ENCODE measurements at places on chromosomes 4 and X.
A peak's percentile ranks its signal among the peaks of the same experiment; 100 is the strongest.

DNA sequence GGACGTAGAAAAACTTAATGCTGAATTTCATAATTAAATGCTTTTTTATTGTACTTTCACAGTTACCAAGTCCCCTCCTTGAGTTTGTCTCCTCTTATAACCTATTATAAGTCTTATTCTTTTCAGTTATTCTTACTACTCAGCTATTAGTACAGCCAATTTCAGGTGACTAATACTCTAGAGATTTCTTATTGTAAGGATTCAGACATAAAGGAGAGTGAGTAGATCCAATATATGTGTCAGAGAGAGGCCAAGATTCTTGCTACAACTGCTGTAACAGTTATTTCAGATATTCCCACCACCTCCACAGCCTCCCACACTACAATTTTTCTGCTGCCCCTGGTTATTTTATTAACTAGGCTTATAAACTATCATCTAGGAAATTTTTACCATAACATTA lies 274.5 kb downstream of the GPAT3 start:
- peak; percentile 44 for DNase-seq

- no peak for DNase-seq
Measured at GRCh38 chr4:59341506-59341905, 1858.6 kb upstream of the ADGRL3 start.

DNA sequence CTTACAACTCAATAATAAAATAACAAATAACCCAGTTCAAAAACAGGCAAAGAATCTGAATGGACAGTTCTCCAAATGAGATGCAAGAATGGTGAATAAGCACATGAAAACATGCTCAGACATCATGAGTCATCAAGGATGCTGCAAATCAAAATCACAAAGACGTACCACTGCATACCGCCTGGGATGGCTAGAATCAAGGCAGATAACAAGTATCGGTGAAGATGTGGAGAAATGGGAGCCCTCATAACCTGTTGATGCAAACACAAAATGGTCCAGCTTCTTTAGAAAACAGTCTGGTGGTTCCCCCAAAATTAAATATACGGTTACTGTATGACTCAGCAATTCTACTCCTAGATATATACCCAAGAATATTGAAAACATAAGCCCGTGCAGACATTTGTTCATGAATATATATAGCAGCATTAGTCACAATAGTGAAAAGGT lies 32.5 kb downstream of the AKAP4 start:
- peak; percentile 24 for DNase-seq

DNA sequence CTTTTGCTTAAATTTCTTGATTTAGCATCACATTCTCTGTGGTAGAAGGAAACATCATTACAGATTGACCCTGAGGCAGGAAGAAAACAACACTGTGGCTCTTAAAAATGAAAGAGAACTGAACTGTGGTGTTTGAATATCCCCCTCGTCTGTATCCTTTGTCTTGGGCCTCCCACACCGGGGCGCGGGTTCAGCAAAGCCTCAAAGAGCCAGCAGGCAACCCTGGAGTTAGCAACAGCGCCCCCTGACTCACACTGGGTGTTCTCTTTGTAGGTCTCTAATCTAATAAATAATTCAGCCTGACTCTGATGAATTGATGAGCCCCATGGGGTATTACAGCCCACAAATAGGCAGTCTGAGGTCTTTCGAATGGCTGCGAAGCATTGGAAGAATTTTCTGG lies 46.1 kb upstream of the CTSO start:
- DNase-seq = no peak

- DNase-seq = no peak
Measured at GRCh38 chr4:2646396-2647149, 109.6 kb downstream of the TNIP2 start.

GRCh38 chrX:14963447-14964236 lies 90.4 kb downstream of the MOSPD2 start:
- DNase-seq = peak; percentile 66

DNA sequence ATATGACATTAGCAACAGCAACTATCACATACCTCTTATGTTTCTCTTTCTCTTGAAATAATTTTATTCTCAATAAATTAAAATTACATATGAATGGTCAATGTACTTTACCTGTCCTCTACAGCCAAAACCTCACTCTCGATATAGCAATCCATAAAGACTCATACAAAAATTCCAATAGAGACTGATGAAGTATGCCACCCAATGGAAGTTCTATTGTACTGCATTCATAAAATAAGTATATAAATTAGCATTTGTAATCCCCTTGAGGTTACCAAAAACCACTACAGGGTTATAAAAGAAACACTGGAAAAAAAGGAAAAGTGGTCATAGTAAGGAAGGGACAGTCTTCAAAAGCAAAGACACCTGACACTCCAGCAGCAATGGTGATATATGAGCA lies 32.8 kb downstream of the CLDN2 start:
- no peak for DNase-seq

DNA sequence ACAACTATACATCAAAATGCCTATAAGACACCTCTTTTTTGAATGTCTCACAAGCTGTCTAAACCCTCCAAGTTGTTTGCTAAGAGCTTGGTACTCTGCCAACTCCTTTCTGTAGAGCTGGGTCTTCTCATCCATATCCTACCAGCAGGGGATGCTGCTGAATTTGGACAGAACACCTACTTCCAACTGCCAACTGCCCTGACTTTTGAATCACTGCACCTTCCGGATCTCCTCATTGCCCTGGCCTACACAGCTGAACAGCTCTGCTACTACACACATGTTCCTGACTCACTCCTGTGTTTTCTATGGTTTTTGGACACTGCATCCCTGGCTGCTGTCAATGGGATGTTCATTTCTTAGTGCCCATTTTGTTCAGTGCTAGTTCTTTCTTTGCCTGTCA lies 18.7 kb downstream of the FAM184B start:
- peak; percentile 18 for DNase-seq

DNA sequence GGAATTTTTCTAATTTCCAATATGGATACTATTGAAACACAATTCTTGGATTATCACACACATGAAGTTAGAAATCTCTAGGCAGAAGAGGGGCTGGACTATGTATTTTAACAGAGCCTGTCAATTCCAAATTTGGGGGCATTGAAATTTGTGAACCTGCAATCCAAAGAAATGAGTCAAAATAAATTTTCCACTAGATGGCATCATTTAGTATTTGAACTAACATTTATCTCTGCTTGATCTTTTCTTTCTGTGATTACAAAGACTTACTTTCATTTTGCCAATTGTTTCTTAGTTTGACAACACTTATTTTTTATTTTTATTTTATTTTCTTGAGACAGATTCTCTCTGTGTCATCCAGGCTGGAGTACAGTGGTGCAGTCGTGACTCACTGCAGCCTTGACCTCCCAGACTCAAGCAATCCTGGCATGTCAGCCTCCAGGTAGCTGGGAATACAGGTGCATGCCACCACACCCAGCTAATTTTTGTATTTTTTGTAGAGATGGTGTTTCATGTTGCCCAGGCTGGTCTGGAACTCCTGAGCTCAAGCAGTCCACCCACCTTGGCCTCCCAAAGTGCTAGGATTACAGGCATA lies 2.7 kb upstream of the PYURF start:
- peak; percentile 21 for DNase-seq

DNA sequence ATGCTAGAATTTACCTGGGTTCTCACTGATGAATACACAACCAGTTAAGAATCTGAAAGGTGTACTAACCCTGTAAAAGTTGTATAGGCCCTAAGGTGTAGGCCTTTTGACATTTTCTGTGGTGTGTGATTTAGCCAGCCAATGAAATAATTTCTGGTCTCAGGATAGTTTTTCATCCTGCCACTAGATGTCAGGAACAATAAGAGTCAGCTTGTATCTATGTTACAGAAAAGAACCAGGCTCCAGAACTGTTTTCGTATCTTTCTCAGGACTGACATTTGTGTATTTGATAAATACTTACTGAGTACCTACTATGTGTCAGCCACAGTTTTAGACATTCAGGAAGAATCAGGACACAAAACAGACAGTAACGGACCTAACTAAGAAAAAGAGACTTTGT lies 673.6 kb upstream of the TENM3 start:
- peak; percentile 63 for DNase-seq

GRCh38 chr4:48462363-48462762 lies 20.8 kb upstream of the SLC10A4 start:
- peak; percentile 29 for DNase-seq

DNA sequence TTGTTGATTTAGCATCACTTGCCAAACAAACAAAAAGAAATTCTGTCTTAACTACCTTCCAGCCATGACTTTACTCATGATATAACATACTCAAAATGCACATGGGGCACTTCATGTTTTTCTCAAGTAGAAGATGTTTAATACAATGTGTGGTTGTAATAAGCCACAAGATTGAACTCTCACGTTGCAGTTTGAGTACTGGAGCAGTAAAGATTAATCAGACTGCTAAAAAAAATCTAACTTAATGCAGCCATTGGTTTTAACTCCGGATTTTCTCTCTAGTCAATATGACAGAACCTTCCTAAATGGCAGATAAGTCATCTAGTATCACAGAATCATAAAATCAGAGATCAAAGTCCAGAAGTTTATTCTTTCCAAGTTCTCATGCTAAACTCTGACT lies 117.9 kb downstream of the SH3KBP1 start:
- DNase-seq = no peak

GRCh38 chrX:261167-261918 lies 19.8 kb upstream of the PLCXD1 start:
- peak; percentile 54 for DNase-seq

DNA sequence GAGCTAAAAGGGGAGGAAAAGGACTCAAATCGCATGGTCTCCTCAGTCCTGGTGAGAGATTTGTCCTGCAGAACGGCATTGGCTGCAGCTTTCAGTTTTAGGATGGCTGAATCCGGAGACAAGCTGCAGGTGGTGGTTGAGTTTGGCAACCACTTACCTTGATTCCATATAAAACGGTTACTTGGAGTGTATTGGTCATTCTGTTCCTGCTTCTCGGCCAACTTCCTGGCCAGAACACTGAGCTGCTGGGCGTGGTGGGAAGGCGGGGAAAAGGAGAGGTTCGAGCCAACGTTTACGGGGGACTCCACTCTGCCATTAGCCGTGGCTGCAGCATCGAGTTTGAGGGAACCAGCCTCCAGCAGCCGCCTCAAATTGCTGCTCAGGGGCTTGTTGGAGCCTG lies 36.1 kb downstream of the ZNF827 start:
- DNase-seq = no peak

- no peak for DNase-seq
Measured at GRCh38 chr4:139550724-139551429, 5.1 kb downstream of the SETD7 start.

GRCh38 chr4:31784558-31784957 lies 1064.4 kb downstream of the PCDH7 start:
- no peak for DNase-seq

- DNase-seq = no peak
Measured at GRCh38 chr4:9987749-9988362, 33.4 kb downstream of the SLC2A9 start.

DNA sequence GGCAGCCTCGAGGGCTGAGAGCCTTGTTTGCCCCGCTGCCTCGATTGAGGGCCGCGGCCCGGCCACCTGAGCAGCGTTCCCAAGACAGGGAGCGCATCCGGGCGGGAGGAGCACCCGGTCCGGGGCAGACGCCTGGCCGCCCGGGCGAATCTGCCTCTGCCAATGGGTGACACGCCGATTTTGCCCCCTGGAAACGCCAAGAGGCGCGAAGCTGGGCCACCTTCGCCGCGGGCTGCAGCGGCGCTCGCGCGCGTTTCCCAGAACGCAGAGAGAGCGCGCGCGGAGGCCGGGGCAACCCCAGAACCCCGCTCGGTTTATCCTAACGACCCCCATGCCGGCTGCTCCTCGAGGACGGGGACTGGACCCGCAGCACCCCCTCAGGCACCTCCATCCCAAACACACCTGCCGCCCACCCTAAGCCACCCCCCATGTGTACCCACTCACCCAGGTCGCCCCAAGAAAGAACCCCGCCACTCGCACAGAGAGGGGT lies 575 bp downstream of the MAP7D2 start:
- no peak for DNase-seq

GRCh38 chr4:8262637-8263322 lies 6.8 kb upstream of the HTRA3 start:
- DNase-seq = no peak

DNA sequence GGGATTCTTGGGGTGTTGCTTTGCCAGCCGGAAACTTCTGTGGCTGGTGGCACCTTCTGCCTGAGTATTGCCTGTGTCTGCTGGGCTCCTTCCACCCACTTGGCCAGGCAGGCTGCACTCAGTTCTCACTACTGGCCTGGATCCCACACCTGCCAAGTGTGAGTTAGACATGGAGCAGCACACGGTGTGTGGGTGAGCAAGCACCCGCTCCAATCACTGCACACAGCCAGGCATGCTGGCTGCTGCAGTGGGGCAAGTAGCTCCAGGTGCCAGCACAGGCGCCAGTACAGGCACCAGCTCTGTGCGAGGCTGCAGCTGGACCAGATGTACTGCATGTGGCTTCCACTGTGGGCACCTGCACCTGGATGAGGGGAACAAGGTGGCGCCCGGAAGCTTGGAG lies 23.9 kb downstream of the DCUN1D4 start:
- DNase-seq = no peak

DNA sequence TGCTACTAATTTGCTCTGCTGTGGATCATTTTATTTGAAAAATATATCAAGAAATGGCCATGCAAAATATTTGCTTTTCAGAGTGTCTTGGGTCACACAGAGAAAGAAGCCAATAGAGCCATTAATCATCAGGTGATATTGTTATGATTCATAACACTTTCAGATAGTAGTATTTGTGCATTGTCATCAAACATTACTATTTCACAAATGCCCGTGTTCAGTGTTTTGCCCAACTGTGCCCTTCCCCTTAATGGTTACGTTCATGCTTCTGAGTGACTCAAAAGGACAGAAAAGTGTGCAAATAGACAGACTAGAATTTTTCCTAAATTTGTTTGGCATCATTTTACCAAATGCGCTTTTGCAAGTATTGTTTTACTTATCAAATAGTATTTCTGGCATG lies 46.5 kb downstream of the PHOX2B start:
- DNase-seq = no peak

DNA sequence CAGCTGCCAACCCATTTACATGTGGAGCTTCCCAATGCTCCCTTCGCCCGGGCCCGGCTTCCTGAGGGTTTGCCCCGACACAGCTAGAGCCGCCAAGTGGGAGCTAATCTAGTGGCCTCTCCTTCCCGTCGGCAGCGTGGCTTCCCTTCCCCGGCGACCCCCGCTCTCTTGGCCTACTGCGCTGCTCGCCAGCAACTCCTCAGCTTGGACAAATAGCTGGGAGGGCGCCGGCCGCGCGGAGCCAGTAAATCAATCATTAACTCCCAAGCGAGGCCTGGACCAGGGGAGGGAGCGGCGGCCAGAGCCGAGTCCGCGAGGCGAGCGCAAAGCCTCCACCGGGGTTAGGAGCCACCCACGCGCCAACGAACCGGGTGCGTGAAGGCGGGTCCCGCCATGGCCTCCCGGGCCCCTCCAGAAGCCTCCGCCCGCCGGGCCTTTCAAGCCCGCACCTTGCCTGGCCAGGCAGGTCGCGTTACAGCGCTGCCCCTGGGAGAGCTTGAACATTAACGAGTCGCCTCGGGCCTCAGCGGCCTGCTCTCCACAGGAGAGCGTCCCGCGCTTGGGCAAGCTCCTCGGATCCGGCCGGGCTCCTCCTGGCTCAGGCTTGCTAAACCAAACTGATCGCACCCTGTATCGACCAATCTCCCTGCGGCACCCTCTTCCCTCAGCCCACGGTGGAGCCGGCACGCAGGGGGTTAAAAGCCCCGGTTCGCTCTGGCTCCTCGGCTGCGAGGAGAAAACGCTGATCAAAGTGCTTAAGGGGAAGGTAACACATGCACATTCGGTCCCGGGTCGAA lies 10.6 kb upstream of the BCOR start:
- no peak for DNase-seq

GRCh38 chr4:169417629-169418282 lies 147.0 kb upstream of the SH3RF1 start:
- DNase-seq = no peak

- DNase-seq = no peak
Measured at GRCh38 chr4:52552778-52553177, 106.3 kb downstream of the USP46 start.

GRCh38 chr4:114180481-114180880 lies 201.0 kb upstream of the ARSJ start:
- DNase-seq = peak; percentile 74
